A549 treated with ZK216348 at 1 μM for 4 hours (cell line): ENCODE measurements at places on chromosomes 11 and 22. TPM values are rescaled to one million over a fixed set of nuclear protein-coding genes. Genes with fewer than 3 reads are reported as not detected.

The SLC1A2 gene
- total RNA-seq, result 0.05 to 0.32 TPM (median 0.09 TPM) in 4 of 5 replicates, not detected in the other

The NRXN2 gene
- total RNA-seq, result 0.11 to 0.87 TPM (median 0.24 TPM) in 5 replicates

The MS4A2 gene
- total RNA-seq, result not detected in 5 replicates

The RTN4RL2 gene
- 40.5 to 105 TPM (median 92.6 TPM) in 5 replicates for total RNA-seq

The NXPE4 gene
- not detected in 5 replicates for total RNA-seq

The FAM227A gene
- total RNA-seq, result 0.68 to 1.1 TPM (median 0.95 TPM) in 5 replicates

The FJX1 gene
- total RNA-seq, result 27.0 to 42.8 TPM (median 39.8 TPM) in 5 replicates

The SAA4 gene
- not detected in 5 replicates for total RNA-seq

The FSHB gene
- total RNA-seq, result not detected in 5 replicates

The P2RY6 gene
- 3.9 to 12.7 TPM (median 8.7 TPM) in 5 replicates for total RNA-seq

The OR5AP2 gene
- not detected in 5 replicates for total RNA-seq

The TMEM121B gene
- 0.05 to 0.21 TPM (median 0.12 TPM) in 5 replicates for total RNA-seq

The MMP27 gene
- not detected in 5 replicates for total RNA-seq

The GPR83 gene
- 0.06 to 0.09 TPM (median 0.07 TPM) in 4 of 5 replicates, not detected in the other for total RNA-seq

The RAG2 gene
- total RNA-seq, result not detected in 5 replicates
